ENCODE measurements at places on chromosomes 16 and 17.

GRCh38 chr17:38674014-38674748 lies 576 bp downstream of the EPOP start:
- DNase-seq: peak; percentile 27

GRCh38 chr16:51881731-51882130 lies 665.2 kb downstream of the TOX3 start:
- DNase-seq: no peak

DNA sequence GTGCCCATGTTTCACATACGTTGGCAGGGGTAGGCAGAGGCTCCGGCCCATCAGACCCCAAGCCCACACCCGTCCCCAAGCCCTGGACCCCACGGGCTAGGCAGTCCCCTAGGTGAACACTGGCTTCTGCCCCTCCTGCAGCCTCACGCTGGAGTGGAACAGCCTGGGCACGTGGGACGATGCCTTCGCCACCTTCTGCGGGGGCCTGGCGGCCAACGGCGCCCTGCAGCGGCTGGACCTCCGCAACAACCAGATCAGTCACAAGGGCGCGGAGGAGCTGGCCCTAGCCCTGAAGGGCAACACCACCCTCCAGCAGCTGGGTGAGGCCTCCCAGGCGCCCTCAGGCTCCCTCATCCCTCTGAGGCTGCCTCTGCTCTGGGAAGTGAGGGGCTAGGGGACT lies 1.8 kb downstream of the LRRC45 start:
- no peak for DNase-seq

DNA sequence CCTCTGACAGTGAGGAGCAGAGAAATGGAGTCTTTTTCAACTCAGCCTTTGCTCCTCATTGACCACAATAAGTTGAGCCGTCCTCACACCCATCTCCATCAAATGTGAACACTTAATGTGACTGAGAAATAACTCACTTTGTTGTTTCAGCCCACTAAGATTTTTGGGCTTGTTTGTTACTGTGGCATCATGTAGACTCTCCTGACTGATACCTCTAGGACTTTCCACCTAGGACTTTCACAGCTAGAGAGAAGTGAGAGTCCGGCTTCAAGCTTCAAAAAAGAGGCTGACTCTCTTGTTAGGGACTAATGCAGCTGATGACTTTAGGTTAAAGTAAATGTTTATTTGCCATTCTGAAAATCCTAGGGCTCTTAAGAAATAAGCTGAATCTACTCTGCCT lies 435.0 kb downstream of the TMEM114 start:
- no peak for DNase-seq

DNA sequence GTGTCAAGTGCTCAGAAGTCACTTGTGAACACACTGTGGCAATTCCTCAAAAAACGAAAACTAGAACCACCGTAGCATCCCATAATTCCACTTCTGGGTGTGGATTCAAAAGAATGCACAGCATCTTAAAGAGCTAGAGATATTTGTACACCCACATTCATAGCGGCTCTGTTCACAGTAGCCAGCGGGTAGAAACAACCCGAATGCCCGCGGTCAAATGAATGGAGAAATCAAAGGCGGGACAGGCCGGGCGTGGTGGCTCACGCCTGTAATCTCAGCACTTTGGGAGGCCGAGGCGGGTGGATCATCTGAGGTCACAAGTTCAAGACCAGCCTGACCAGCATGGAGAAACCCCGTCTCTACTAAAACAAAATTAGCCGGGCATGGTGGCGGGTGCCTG lies 337.5 kb downstream of the SEC14L1 start:
- no peak for DNase-seq

- peak; percentile 94 for DNase-seq
Measured at GRCh38 chr16:2023092-2024031, 3.3 kb upstream of the NHERF2 start.

GRCh38 chr16:49542391-49542891 lies 168.8 kb downstream of the C16orf78 start:
- DNase-seq: no peak

DNA sequence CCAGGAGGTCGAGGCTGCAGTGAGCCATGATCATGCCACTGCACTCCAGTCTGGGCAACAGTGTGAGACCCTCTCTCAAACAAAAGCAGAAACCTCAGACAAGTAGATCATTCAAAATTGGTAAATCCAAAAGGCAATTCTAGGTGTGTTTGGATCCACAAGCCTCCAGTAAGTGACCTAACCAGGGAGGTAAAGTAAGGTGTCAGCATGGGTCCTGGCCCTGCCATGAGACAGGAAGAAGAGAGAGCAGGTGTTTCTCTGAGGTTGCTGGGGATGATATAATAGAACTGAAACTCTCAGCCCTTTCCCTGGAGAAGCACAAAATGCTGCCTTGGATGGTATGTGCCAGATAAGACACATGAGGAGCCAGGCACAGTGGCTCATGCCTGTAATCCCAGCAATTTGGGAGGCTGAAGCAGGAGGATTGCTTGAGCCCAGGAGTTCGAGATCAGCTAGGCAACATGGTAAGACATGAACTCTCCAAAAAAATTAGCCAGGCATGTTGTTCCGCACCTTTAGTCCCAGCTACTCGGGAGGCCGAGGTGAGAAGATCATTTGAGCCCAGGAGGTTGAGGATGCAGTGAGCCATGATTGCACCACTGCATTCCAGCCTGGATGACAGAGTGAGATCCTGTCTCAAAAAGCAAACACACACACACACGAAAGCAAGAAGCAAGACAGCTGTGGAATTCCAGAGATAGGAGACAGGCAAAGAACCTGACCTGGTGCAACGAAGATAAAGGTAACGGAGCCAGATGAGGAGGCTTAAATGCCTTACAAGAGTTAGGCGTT lies 6.5 kb downstream of the TM4SF5 start:
- no peak for DNase-seq

GRCh38 chr16:54191163-54191562 lies 95.4 kb downstream of the IRX3 start:
- DNase-seq: no peak

DNA sequence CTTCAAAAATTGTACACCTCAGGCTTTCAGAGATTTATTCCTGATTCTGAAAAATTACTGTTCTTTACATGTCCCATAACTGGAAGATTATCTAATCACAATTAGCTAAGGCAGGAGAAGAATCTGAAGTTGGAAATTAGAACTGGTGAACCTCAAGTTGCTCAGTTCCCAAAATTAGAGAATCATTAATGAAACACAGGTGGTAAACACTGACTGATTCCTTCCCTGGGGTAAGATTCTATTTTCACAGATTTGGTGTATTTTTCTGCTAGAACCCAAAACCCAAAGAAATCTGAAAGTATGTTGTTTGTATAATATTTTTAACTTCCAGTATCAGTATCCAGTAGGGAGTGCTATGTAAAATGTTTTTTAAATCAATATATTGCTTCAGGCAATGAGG lies 25.7 kb downstream of the PHKB start:
- no peak for DNase-seq

DNA sequence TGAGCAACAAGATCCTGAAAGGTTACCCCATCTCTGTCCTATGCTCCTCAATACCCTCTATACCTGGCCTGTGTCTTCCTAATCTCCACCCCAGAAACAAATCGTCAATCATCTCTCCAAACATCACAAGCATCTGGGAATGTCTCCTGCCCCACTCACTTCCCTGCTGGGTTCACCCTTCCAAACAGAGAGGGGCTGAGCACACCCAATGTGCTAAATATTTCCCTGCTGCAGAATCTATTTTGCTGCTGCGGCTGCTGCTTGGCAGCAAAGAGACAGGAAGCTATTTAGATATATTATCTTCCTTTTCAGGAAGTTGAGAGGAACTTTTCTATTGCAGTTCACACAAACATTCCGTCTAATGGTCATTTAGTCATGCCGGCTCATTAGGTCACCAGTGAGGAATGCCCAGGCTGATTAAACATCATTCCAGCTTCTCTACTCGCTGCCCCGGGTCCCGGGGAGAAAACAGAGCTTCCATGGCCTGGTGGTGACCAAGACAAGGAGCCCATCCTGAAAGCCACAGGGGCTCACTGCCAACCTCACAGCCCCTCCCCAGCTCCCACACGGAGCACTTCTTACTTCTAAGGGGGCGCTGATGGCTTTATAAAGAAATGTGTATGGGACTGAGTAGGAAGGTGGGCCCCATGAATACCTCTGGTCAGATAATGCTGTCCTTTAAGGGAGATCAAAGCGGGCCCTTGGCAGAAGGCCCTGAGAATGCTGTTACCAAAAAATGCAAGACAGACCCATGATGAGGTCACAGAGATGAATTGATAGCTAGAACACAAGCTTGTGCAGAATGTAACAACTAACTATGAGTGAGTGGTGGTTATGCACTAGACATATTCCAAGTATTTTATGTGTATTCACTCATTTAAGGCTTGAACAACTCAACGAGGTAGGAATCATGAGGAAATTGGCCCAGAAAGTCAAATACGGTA lies 218.3 kb downstream of the SOX9 start:
- DNase-seq: no peak

DNA sequence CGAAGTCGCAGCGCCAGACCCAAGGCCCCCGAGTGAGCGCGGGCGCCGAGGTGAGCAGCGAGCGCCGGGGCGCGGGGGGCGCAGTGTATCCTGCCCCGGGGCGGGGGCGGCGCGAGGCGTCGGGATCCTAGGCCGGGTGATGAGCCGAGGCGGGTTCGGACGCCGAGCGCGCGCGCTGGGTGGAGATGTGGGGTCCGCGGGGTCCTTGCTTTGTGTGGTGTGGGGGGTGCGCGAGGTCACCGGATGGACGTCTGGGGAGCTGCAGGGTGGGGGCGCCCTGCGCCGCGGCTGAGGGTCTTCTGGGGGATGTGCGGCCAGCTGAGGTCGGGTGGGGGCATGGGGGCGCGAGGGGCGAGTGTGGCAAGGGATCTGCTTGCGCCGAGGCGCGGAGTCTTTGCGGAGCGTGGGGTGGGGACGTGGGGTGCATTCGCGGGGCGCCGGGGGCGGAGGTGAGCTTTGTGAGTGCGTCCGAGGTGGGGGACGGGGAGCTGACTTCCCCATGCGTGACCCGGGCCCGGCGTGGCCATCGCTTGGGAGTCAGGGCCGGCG lies 560 bp downstream of the RAI1 start:
- peak; percentile 28 for DNase-seq

DNA sequence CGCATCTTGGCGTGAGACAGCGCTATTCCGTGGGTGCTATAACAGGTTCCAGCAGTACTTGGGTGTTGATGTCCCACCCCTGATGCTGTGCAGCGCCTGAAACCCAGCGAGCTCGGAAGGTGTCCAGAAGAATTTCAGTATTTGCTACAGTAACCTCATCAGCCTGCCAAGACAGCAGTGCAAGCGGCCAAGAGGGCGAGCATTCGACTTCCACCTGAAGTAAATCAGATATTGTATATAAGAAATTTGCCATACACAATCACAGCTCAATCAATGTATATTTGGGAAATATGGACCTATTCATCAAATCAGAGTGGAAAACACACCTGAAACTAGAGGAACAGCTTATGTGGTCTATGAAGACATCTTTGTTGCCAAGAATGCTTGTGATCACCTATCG lies 13.0 kb downstream of the APPBP2 start:
- no peak for DNase-seq

- no peak for DNase-seq
Measured at GRCh38 chr17:11795906-11796305, 197.6 kb downstream of the DNAH9 start.

- DNase-seq: no peak
Measured at GRCh38 chr17:40179923-40180659, 2.8 kb downstream of the RAPGEFL1 start.

DNA sequence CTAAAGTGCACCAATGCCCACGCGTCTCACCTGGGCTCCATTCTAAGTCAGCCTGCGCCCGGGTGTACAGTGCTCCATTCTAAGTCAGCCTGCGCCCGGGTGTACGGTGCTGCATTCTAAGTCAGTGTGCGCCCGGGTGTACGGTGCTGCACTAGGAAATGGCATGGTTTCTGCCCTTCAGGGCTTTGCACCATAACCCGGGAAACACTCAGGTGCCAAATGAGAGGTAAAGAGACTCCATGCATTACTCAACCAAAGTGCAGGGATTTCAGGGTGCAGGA lies 29.2 kb upstream of the FASN start:
- DNase-seq: no peak

DNA sequence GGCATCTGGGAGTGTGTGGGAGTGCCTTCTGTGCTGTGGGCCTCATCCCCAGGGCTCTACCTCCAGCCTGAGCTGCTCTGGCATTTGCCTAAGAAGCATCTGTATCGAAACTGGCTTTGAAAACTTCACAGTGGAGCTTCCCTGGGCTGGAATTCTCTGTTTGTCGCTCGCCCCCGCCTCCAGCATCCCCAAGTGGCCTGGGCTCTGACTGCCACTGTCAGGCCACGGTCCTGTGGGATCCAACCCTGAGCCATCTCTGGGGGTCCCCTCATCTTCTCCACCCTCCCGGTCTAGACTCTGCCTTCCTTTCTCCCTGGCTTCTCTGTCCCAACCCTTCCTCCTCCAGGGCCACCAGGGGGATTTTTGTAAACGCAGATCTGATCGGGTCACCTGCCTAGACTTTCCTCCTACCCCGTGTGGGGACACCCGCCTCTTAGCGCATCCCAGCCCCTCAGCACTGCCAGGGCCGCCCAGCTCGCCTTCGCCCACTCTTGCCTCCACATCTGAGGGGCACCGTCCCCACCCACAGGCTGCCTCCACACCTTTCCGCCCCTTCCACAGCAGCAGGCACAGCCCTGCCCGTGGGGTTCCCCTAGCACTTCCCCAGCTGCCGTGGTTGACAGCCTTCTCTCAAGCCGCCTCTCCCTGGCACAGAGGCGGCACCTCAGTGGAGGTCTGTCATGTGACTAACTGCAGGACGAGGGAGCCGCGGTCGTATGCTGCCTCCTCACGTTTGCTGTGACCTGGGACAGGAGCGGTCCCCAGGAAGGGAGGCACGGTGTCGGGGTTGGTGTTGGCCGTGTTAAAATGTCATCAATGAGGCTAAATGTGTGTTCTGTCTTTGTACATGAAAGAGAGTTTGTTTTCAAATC lies 12.0 kb downstream of the TBC1D24 start:
- DNase-seq: peak; percentile 70

GRCh38 chr17:62986549-62986948 lies 20.5 kb downstream of the TANC2 start:
- DNase-seq: no peak

DNA sequence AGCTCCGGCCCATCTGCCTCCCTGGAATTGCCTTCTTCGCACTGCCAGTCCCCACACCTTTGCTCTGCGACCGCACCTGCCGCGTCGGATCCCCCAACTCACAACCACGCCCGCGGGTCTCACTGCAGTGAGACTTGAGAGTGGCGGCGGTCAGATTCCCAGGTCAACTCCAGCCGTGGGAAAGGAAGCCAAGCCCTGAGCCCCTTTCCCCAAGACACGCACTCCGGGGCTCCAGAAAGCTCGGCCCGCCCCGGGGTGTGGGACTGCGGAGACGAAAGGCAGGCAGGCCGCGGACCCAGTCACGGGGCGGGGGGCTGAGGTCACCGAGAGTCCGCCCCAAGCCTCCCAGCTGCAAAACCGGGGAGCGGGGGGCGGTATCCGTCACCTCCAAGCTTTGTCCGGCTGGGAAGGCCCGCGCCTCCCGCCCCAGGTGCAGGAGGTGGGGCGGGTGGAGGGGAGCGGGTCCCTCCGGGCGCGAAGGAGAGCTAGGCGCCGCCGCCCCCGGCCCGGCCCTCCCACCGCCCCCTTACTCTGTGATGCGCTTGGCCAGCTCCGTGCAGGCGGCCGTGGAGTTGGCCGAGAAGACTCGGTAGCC lies 615 bp downstream of the PRPSAP1 start:
- DNase-seq: no peak
